Body of pancreas (tissue), 4 donors: ENCODE measurements at places on chromosomes 4 and X.

GRCh38 chr4:48347282-48347921, 6.1 kb downstream of the SLAIN2 start:
- no peak for DNase-seq

GRCh38 chr4:26086621-26087441, 172.8 kb downstream of the SMIM20 start:
- no peak for DNase-seq

GRCh38 chrX:16123222-16123786, at the start of gene GRPR:
GRPR (plus strand) TSS chrX:16123565; CDS start chrX:16123954, 389 bp downstream.
- DNase-seq: peak; percentile 91

GRCh38 chr4:108796173-108796572, 33.3 kb upstream of the ETNPPL start:
- no peak for DNase-seq

DNA sequence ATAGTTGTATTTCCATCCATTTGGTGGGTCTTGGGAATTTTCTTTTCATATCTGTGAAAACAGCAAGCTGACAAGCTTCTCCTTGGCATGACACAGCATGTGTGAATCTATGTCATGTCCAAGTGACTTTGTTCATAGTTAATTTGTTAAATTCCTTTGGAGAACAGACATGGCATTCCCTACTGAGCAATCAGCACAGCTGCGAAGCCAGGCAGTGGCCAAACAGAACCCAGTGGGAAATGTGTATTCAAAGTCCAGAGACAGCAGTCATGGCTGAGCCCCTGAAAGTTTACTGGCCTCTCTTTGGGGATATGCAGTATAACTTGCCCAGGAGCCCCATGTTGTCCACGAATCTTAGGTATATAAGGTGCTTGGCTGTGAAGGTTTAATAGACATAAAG, 474.7 kb downstream of the NKX6-1 start:
- DNase-seq: no peak

- DNase-seq: no peak
These were observed 97.2 kb downstream of the BLTP1 start for GRCh38 chr4:122249357-122249756.

DNA sequence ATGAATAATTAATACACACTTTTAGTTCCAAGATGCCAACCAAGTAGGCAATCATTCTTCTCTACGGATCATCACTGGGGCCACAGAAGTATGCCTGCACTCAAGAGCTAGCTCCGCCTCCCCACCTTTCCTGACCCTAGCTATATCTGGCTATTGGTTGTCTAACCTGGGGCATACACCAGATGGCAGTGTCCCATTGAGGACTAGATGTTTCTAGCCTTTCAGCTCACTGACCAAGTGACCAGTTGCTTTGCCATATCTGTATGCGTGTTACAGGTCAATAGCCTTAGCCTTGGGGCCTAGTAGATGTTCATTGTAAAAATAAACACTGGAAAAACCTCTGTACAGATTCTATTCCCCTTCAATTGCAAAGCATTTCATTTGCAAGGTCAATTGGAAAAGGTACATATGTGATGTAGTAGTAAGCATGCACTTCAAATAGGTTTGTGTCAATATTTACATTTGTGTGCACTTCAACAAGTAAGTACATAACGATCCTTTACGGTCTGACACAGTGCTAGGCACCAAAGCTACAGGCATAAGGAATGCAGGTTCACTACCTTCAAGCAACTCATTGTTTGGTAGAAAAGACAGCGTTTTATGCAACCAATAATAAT, 521.7 kb downstream of the PPARGC1A start:
- peak; percentile 15 for DNase-seq

GRCh38 chrX:19552793-19553192, 37.5 kb upstream of the MAP3K15 start:
- DNase-seq: no peak

DNA sequence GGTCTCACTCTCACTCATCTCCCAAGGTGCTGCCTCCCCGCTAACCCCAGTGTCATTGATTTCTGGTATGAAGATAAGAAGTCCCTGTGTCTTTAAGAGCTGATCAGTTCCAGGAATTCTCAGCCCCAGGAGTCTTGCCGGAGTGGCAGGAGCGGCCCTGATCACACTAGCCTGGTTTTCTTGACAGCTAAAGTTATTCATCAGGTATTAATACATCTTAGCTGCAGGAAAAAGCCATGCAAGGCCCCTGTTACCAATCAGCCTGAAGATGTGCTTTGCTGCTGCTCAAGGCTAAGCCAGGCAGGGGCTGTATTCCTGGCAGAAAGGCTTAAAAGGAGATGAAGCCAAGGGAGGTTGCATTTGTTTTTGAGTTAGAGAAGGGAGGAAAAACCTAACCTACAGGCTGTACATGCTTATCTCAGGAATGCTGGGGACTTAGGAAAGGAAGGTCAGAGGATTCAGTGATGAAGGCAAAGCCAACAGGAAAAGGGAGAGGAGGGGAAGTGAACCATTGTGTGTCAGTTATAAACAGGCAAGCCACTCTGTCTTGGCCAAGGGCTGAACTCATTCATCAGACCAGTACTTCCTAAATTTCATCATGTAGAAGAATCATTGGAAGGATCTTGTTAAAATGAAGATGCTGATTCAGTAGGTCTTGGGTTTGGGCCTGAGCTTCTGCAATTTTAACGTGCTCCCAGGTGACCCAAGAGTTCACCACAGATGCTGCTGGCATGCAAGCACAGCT, 8.6 kb downstream of the SRPX start:
- no peak for DNase-seq

GRCh38 chrX:37371578-37371991, 22.4 kb downstream of the PRRG1 start:
- DNase-seq: no peak

DNA sequence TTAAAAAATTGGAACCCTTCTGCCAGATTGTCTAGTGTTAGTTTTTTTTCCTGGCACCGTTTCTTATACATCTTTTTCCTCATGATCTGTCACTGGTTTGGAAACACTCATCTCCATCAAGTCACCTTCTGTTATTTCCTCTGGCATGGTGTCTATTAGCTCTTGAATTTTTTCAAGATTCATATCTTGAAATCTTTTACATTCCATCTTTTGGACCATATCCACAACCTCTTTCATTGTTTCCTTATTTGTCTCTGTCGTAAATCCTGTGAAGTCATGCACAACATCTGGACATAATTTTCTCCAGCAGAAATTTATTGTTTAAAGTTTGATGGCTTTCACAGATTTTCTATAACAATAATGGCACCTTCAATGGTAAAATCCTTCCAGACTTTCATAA, 10.2 kb upstream of the TMEM185A start:
- no peak for DNase-seq

- peak; percentile 2 for DNase-seq
These were observed 139.2 kb downstream of the PCDH18 start for GRCh38 chr4:137393044-137393443.

GRCh38 chr4:57148831-57149505, 38.8 kb upstream of the IGFBP7 start:
- no peak for DNase-seq

DNA sequence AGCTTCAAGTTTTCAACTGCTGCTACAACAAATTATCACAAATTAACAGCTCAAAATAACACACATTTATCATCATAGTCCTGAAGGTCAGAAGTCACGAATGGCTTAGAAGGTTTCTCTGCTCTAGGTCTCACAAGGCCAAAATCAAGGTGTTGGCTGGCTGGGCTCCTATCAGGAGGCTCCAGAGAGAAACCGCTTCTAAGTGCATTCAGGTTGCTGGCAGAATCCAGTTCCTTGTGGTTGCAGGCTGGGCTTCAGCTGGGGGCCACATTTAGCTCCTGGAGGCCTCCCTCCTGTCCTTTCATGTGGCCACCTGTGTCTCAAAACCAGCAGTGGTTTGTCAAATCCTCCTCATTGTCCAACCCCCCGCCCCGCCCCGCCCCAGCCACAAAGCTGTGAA, 15.4 kb downstream of the MRFAP1 start:
- DNase-seq: no peak

GRCh38 chr4:102454981-102455685, 46.0 kb upstream of the NFKB1 start:
- no peak for DNase-seq

GRCh38 chrX:70669120-70669519, 224.5 kb downstream of the DLG3 start:
- DNase-seq: no peak

- DNase-seq: peak; percentile 63
These were observed 16.0 kb downstream of the MEPE start for GRCh38 chr4:87848622-87849351.

- DNase-seq: peak; percentile 32
These were observed 201.0 kb upstream of the ARSJ start for GRCh38 chr4:114180481-114180880.

GRCh38 chr4:10554694-10555093, 97.5 kb upstream of the ZNF518B start:
- peak; percentile 56 for DNase-seq

DNA sequence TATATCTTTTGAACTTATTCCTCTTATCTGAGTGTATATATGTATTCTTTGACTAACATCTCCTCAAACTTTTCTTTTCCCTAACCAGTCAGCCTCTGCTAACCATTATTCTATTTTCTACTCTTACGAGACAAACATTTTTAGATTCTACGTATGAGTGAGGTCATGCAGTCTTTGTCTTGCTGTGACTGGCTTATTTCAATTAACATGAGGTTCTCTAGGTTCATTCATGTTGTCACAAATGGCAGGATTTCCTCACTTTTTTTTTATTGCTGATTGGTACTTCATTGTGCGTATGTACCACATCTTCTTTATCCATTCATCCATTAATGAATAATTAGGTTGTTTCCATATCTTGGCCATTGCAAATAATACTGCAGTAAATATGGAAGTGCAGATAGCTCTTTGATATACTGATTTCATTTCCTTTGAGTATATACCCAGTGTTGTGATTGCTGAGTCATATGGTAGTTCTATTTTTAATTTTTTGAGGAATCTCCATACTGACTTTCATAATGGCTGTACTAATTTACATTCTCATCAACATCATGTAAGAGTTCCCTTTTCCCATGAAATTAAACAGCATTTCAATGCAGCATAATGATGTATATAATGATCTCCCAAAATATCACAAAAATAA, 80.1 kb downstream of the HS3ST1 start:
- DNase-seq: no peak

DNA sequence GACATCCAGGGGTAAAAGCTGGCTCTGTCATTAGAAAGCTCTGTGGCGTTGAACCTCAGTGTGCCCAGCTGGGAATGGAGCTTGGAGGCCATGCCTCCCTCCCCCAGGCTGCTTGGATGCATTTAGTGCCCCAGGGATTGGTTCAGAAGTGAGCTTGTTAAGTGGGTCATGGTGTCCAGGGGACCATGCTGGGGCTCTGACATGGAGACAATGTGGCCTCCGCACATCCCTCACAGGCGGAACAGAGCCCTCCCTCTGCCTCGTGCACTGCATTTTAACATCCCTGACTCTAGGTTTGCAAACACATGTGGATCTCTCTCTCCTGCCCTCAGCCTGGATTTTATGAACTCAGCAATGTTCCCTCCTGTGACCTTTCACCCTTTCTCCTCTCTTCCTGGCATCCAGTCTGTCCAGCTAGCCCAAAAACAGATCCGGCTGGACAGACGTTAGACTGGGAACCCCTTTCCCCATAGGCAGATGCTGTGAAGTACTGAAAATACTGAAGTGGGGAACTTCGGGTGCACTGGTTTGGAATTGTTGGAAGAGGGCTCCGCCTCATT, 81.5 kb downstream of the SORCS2 start:
- no peak for DNase-seq

GRCh38 chr4:95289028-95289634, 259.6 kb downstream of the UNC5C start:
- peak; percentile 6 for DNase-seq

- DNase-seq: no peak
These were observed 19.5 kb downstream of the PRKG2 start for GRCh38 chr4:81195475-81195874.

GRCh38 chrX:71632923-71633657, 14.8 kb upstream of the CXCR3 start:
- DNase-seq: no peak

- DNase-seq: no peak
These were observed 90.7 kb downstream of the PALLD start for GRCh38 chr4:168587411-168588125.

- DNase-seq: no peak
These were observed 333.9 kb upstream of the FSTL5 start for GRCh38 chr4:162497564-162498167.

GRCh38 chrX:98627645-98628044, 1743.9 kb downstream of the RPA4 start:
- DNase-seq: no peak

DNA sequence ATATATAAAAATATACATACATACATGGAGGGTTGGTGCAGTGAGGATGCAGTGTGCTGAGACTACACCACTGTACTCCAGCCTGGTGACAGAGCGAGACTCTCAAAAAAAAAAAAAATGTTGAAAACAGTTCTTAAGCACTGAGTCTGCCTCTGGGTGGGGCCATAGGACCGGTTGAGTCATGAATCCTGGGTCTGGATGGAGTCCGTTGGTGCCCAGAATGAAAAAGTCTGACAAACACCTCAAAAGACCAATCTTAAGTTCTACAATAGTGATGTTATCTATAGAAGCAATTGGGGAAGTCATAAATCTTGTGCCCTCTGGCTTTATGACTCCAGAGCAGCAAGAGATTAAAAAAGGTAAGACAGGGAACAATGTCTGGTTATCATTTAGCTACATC, 70.4 kb downstream of the FGFBP1 start:
- DNase-seq: no peak

DNA sequence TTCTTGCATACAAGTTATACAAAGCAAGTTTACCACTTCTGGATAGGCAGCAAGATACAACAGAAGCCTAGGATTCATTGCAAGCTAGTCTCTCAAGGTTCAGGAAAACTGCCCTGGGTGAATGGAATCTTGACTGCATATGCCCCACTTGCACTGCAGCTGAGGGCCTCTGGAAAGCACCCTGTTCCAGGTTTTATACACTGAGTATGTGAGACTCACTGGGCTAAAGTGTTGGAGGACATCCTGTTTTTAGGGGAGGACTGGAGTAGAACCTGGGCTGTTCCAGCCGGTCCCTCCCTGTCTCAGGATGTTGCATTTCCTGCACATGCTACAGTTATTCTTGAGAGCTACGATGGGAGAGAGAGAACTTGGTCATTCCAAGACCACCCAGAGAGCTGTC, 168.5 kb upstream of the NUDT6 start:
- no peak for DNase-seq

GRCh38 chr4:120517966-120518365, 404.6 kb downstream of the PRDM5 start:
- DNase-seq: peak; percentile 67

- no peak for DNase-seq
These were observed 124.7 kb upstream of the LNX1 start for GRCh38 chr4:53716011-53716410.

- no peak for DNase-seq
These were observed 69.2 kb downstream of the ZNF732 start for GRCh38 chr4:236028-236427.

GRCh38 chrX:105282077-105282476, 61.6 kb upstream of the TEX13A start:
- DNase-seq: no peak
